ENCODE measurements at places on chromosomes 3 and 15.

DNA sequence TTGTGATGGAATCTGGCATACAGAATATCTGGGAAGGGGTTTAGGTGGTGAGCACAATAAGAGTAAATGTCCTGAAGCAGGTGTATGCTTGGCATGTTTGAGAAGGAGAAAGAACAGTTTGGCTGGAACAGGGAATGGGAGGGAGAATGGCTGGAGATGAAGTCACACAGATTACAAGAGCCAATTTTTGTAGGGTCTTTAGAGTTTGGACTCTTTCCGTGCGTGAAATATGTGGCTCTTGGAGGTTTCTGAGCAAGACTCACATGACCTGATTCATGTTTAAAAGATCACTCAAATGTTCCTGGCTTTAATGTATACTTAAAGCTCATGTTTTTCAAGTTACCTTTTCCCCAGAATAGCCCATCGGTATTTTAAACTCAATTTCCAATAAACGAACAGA, 32.8 kb downstream of the SPRED1 start:
- DNase-seq = no peak

GRCh38 chr15:101029971-101030661, 111.0 kb downstream of the LRRK1 start:
- DNase-seq = no peak

GRCh38 chr3:139564294-139564861, 24.8 kb upstream of the RBP1 start:
- DNase-seq = no peak

GRCh38 chr3:46671541-46672348, 21.7 kb downstream of the ALS2CL start:
- DNase-seq = no peak
